Urinary bladder (tissue), 4 donors: ENCODE measurements at places on chromosomes 1 and 21. TPM values are rescaled to one million over a fixed set of nuclear protein-coding genes. Genes with fewer than 3 reads are reported as not detected.

The MEX3A gene
- total RNA-seq, result 7.2 TPM

- no peak for DNase-seq
These were observed 3.8 kb upstream of the NBPF1 start for GRCh38 chr1:16617114-16617631.

The GPR52 gene
- total RNA-seq, result 4.4 TPM

DNA sequence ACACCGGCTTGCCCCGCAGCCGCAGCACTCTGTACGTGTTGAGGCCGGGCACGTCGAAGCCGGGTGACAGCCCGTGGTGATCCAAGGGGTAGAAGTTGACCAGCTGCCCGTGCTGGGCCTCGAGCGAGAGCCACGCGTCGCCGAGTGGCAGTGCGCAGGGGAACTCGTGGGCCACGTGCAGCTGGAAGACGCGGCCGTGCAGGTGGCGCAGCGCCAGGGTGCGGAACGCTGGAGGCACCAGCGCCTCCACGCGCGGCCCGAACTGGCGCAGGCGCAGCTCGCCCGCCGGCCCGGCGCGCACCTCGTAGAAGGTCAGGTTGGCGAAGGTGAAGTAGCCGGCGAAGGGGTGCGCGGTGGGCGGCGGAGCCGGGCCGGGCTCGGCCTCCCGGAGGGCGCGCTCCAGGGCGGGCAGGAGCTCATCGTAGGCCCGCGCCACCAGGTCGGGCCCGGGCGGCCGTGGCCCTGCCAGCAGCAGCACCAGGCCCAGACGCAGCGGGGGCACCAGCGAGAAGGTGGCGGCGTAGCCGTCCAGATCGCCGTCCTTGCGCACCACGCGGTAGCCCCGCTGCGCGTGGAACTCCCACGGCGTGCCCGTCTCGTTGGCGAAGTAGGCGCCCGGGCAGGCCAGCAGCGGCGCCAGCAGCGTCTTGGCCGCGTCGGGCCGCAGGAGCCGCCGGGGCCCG, 19.5 kb downstream of the LACTBL1 start:
- DNase-seq, result no peak

GRCh38 chr1:219771080-219771479, 157.3 kb downstream of the SLC30A10 start:
- DNase-seq, result no peak

The NBPF1 gene
- 137 TPM for total RNA-seq

The LRRC52 gene
- total RNA-seq, result not detected

GRCh38 chr1:31879981-31880608, 58.1 kb downstream of the PTP4A2 start:
- no peak for DNase-seq

DNA sequence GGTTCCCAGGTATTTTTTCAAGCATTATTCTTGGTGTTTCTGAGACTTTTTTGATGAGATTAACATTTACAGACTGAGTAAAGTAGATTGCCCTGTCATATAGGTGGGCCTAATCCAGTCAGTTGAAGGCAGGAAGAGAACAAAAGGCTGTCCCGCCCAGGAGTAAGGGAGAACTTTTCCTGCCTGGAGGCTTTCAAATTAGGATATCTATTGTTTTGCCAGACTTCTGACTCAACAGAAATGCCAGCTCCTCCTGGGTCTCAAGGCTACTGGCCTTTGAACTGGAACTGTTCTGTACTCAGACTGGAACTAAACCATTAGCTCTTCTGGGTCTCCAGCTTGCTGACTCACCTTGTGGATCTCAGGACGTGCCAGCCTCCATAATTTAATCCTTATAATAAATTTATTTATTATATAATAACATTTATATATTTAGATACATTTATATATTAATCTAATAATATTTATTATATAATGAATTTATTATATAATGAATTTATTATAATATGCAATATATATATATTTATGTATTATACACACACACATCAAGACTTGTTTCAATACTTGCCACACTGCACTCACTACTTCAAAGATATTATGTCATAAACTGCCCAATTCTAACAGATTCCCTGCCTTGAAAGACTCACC, 510.8 kb upstream of the B3GALT2 start:
- DNase-seq, result no peak

The OLFM3 gene
- 2.3 TPM for total RNA-seq

GRCh38 chr1:25435397-25436108, 4.9 kb downstream of the MACO1 start:
- DNase-seq, result no peak

The IVL gene
- total RNA-seq, result 2.7 TPM

DNA sequence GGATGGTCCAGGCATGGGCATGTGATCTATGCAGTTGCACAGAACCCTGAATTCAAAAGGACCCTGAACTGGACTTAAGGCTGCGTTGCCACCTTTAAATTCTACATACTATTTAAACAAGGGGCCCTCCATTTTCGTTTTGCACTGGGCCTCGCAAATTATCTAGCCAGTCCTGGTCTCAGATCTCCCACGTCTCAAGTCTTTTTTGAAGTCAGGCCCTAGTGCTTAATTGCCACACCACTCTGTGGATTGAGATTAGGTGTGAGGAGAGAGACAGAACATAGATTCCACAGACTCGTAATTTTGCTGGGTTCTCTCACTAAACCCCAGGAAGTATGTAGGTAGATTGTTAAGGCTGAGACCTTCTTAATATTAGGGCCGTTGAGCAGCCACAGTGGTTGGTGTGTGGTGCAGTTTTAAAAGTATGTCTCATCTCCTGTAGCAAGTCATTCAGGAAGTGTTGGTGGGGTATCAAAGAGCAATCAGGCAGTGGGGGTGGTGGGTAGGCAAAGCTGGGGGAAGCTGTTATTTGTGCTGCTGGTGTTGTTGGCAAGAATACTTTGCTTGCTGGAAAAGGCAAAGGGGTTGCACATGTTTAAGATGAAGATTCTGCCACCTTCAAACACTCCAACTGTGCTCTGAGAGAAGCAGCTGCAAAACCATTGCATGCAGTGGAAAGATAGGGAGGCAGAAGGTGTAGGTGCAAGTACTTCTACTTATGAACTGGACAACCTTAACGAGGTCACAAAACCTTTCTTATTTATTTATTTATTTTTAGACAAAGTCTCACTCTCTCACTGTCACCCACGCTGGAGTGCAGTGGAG, 11.2 kb downstream of the CD84 start:
- no peak for DNase-seq

DNA sequence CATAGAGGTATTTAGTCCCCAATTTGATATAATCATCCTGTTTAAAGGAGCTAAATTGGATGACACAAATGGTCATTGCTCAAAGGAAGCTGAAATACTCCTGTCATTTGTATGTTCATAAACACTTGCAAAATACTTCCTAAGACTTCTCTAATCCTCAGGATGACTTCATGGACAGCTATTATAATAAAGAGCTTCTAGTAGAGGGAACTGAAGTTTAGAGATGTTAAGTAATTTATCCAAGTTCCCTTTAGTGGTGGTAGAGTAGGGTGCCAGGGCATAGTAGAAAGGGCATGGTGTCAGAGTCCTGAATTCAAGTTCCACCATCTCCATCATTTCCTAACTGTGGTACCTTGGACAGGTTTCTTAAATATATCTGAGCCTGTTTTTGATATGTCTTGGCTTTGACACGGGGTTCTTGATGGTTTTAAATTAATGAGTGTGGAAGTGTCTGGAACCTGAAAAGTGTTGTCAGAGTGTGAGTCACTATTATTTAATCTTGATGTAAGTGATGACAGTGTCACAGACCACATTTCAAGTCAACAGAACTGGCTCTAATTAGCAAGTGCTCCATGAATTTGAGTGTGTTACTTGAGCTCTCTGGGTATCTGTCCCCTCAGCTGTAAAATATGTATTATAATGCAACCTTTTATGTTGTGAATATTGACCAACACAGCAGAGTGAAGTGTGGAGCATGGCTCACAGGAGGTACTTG, 12.1 kb upstream of the GBP6 start:
- DNase-seq, result no peak

The PAPPA2 gene
- 4.6 TPM for total RNA-seq

- no peak for DNase-seq
These were observed 6.5 kb downstream of the NBL1 start for GRCh38 chr1:19650416-19651140.
